ENCODE measurements at places on chromosomes 4 and X. TPM values are rescaled to one million over a fixed set of nuclear protein-coding genes. Genes with fewer than 3 reads are reported as not detected.

Gene USP38
- total RNA-seq: 17.8 TPM

Gene FGF16
- not detected for total RNA-seq

Gene CSAG3
- not detected for total RNA-seq

Gene CCSER1
- total RNA-seq: not detected

DNA sequence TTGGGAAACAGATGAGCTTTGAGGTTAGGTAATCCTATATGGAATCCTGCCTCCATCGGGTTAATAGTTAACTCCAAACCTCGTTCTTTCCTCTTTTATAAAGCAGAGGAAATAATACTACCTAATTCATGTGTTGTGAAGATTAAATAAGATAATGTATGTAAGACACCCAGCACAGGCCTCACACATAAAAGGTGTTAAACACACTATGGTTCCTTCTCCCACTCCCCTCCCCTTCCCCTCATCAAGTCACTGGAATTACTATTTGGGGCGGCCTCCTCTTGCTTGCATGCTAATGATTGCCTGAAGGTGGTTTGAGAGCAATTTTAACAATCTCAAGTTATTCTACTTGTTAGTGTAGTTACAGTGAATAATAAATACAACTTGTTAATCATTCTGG lies 404.4 kb upstream of the RASGEF1B start:
- H3K4me1 ChIP-seq: no peaks in the 10 kb centered on the region
- no peak for DNase-seq
- peaks cover 6% of the 10 kb centered on the region for H3K27me3 ChIP-seq
- H3K4me3 ChIP-seq: no peak overlapping the region
- H3K36me3 ChIP-seq: no peaks in the 10 kb centered on the region

- no peaks in the 10 kb centered on the region for H3K4me1 ChIP-seq
- H3K36me3 ChIP-seq: no peaks in the 10 kb centered on the region
- H3K27me3 ChIP-seq: no peaks in the 10 kb centered on the region
- H3K27ac ChIP-seq: no peak overlapping the region
- no peak overlapping the region for H3K4me3 ChIP-seq
Observed at GRCh38 chrX:147217334-147217733, 402.8 kb upstream of the CXorf51A start.

GRCh38 chr4:158991534-158992155 lies 111.2 kb upstream of the RAPGEF2 start:
- H3K36me3 ChIP-seq: peaks cover 7% of the 10 kb centered on the region
- no peak overlapping the region for H3K27ac ChIP-seq
- H3K4me1 ChIP-seq: peaks cover 4% of the 10 kb centered on the region
- DNase-seq: no peak

DNA sequence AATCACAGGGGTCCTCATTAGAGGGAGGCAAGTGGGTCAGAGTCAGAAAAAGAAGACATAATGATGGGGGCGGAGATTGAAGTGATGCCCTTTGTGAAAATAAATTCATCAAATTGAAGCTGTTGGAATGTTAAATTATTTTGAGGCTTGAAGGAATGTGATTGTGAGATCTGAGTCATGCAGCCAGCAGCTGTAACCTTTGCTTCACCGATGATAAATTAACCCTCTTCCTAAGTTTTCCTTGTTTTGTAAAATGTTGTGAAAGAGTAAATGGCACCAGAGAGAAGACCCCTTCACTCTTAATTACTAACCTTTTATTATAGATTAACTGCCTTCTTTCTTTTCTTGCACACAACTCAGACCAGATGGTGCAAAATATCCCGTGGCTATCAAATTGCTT lies 47.7 kb upstream of the FAM9A start:
- H3K4me3 ChIP-seq: no peak overlapping the region
- DNase-seq: no peak
- peaks cover 5% of the 10 kb centered on the region for H3K4me1 ChIP-seq
- H3K36me3 ChIP-seq: no peaks in the 10 kb centered on the region
- no peaks in the 10 kb centered on the region for H3K27me3 ChIP-seq

- no peaks in the 10 kb centered on the region for H3K4me1 ChIP-seq
- DNase-seq: no peak
- no peaks in the 10 kb centered on the region for H3K27me3 ChIP-seq
- peaks cover 1% of the 10 kb centered on the region for H3K36me3 ChIP-seq
- H3K4me3 ChIP-seq: no peak overlapping the region
- H3K27ac ChIP-seq: no peak overlapping the region
Observed at GRCh38 chr4:83276299-83277040, 8.1 kb downstream of the COQ2 start.

DNA sequence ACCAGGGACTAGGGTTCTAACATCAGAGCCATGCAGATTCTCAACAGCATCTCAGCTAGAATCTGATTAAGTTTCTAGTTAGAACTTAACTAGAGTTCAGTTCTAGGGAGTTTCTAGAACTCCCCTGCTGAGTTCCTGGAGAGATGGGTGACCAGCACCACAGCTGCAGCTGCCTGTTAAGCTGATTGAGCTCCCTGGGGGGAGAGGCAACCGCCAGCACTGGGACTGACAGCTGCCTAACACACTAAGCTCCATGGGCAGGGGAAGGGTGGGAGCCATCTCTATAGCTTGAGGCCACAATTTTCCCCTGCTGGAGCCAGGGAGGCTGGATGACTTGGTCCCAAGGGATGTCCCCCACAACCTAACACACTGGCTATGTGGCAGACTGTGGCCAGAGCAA lies 84.2 kb downstream of the CHIC1 start:
- no peak overlapping the region for H3K27ac ChIP-seq
- H3K27me3 ChIP-seq: no peaks in the 10 kb centered on the region
- H3K4me1 ChIP-seq: no peaks in the 10 kb centered on the region
- no peak overlapping the region for H3K4me3 ChIP-seq
- peaks cover 12% of the 10 kb centered on the region for H3K36me3 ChIP-seq
- no peak for DNase-seq

DNA sequence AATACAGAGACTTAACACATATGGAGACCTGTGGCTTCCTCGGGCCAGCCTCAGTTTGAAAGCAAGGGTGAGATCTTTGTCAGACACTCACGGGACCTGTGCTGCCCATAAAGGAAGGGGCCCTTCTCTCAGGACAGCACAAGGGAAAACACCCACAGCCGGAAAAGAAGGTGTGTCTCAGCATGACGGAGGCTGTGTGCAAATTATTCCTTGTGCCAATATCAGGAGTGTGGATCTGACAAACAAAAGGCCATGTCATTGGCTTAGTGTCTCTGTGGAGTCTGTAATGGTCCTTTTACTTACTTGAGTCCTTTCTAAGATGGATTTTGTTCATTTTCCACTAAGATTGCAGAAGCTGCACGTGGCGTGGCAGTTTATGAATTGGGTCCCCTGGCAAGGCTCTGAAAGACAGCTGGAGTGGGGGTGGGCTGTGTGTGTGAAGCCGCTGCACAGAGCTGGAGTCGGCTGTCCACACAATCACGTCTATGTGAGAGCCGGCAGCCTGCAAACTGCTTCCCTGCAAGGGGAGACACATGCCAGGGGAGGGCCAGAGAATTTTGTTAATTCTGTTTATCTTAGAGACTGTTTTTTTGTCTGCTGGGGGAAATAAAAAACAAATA lies 1.9 kb downstream of the ENPP6 start:
- peaks cover 15% of the 10 kb centered on the region for H3K27me3 ChIP-seq
- H3K27ac ChIP-seq: no peak overlapping the region
- H3K4me1 ChIP-seq: peaks cover 8% of the 10 kb centered on the region
- H3K4me3 ChIP-seq: no peak overlapping the region

DNA sequence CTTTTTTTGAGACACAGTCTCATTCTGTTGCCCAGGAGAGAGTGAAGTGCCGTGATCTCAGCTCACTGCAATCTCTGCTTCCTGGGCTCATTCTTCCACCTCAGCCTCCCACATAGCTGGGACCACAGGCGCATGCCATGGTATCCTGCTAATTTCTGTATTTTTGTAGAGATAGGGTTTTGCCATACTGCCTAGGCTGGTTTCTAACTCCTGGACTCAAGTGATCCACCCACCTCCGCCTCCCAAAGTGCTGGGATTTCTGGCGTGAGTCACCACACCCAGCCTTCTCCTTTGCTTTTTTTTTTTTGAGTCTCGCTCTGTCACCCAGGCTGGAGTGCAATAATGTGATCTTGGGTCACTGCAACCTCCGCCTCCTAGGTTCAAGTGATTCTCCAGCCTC lies 94.1 kb downstream of the PDS5A start:
- H3K27me3 ChIP-seq: no peaks in the 10 kb centered on the region
- H3K4me3 ChIP-seq: no peak overlapping the region
- DNase-seq: no peak
- peak overlapping the region; percentile 65 for H3K27ac ChIP-seq

DNA sequence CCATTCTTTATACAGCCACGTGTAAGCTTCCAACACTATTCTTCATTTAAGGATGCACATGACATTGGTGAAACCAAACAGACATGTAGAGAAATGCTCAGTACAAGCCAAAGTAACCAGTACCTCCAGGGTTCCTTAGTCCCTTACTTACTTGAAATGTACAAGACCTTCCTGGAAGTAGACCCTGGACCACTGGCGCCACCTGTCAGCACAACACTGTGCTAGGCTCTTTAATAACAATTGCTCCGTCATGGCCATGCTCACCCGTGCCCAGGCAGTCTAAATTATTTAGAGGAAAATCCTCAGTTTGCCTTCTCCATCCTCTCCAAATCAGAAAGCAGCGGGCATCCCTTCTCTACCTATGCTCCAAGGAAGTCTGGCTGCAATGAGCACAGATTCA lies 52.7 kb downstream of the ADGRA3 start:
- H3K27me3 ChIP-seq: no peaks in the 10 kb centered on the region
- H3K27ac ChIP-seq: no peak overlapping the region
- no peak for DNase-seq
- H3K4me3 ChIP-seq: no peak overlapping the region
